ENCODE measurements at places on chromosomes 1 and 21. TPM values are rescaled to one million over a fixed set of nuclear protein-coding genes. Genes with fewer than 3 reads are reported as not detected.

The SPRR2E gene
- total RNA-seq, result not detected

The ADGRL4 gene
- total RNA-seq, result 2.7 TPM

The SZT2 gene
- total RNA-seq, result 21.3 TPM

The KCNE2 gene
- total RNA-seq, result not detected

The FAM72D gene
- not detected for total RNA-seq

The CROCC gene
- 11.8 TPM for total RNA-seq
